Iris pigment epithelial cell (primary cell): ENCODE measurements at places on chromosomes 3 and 15.

DNA sequence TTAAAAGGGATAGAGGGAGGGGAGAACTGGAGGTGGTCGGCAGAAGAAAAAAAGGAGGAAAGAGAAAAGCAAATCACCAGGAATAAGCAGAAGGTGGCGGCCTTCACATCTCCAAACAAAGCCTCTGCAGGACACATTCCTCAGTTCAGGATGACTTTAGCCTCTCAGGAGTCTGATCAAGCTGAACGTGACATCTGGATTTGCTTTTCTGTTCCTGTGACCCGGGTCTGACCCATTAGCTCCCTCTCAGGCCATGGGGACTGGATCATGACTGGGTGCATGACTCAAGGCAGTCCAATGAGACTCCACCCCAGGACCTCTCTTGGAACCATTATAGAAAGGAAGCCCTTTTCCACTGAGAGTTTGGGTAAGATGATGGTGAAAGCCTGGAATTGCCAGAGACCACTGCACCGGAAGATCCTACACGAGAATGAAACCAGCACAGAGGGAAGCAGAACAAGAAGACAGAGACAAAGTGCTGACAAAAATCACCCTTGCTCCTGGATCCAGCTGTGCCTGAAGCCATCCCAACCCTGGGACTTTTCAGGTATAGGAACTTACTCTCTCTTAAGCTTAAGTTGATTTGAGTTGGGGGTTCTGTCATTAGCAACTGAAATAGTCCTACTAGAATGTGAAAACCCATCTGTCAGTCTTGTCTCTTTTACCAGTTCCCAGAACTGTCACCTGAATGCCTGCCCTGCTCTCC, 45.4 kb upstream of the RAD18 start:
- DNase-seq: no peak

- DNase-seq: peak; percentile 70
Observed at GRCh38 chr3:177680472-177680821, 483.2 kb upstream of the TBL1XR1 start.

- DNase-seq: peak; percentile 91
Observed at GRCh38 chr3:155069729-155070128, 10.4 kb upstream of the MME start.

DNA sequence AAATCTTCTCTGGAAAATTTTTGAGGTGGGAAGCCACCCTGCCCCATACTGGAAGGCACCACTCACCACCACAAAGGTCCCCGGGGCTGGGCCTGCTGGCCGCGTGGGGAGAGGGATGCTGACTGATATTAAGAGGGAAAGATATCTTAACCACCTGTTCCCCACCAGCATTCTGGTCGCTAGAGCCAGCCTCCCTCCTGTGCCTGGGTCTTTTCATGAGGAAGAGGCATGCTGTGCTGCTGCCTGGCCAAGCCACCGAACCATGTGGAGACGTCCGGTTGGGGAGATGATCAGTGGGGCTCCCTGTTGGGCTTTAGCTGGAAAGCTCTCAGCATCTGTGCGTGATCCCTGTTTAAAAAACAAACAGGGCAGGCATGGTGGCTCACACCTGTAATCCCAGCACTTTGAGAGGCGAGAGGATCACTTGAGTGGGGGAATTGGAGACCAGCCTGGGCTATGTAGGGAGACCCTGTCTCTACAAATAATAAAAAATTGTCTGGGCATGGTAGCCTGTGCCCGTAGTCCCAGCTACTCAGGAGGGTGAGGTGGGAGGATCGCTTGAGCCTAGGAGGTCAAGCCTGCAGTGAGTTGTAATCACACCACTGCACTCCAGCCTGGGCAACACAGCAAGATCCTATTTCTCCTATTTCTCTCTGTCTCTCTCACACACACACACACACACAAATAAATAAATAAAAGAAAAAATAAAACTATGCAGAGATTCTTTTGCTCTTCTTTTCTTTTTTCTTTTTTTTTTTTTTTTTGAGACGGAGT, 1.0 kb downstream of the KLHL18 start:
- DNase-seq: peak; percentile 28

- no peak for DNase-seq
Observed at GRCh38 chr15:90901175-90902039, 1.7 kb upstream of the MAN2A2 start.

GRCh38 chr3:78708565-78709073, 1059.2 kb downstream of the ROBO1 start:
- no peak for DNase-seq

DNA sequence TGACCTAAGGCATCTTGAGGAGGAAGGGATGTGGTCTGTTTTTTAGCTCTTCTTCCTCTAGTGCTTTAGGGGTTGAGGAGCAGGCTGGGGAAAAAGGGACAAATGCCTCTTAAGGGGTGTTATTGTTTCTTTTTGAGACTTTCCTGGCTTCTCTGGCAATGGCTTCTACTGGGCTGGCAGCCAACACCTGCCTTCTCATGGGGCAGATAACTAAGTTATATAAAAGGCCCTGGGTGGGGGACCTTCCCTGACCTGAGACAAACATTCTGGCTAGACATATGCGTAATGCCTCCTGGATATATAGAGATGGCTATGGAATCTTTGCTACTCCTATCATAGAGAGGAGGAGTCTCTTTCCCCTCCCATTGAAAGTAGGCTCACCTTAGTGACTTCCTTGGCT, 179.2 kb upstream of the PROK2 start:
- no peak for DNase-seq

DNA sequence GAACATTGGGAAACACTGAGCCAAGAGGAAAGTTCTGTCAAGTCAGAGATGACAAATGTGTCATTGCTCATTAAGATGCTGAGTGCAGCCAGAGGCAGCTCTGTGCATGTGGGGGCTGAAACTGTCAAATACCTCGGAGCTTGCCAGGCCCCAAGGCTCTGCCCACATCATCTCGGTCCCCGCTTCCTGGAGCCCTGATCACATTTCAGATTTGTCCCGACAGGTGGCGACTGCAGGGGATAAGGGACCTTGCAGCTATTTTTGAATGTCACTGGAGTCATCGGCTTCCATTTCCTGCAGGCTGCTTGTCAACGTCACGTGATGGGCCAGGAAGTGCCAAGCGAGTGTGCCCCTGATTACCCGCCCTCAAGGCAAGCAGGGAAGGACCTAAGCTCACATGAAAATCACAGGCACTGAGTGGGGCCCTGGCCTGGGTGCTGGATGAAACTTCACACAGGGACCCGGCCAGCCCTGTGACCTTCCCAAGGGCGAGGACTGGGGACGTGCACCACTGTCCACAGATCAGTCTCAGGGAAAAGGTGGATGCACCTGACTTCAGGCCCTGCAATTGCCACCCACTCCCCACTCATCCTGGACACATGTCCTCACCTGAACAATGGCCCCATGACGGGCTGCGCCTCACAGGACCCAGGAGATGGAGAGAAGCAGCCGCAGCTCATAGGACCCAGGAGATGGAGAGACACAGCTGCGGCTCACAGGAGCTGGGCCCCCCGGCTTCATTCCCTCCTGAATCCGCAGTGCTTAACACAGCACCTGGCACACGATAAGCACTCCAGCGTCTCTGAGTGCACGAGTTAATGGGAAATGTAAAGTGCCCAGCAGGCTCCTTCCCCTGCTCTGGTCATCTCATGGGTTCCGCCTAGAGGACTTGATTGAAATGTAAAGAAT, 73.4 kb downstream of the NUP210 start:
- no peak for DNase-seq

GRCh38 chr15:72368899-72369298, 6.9 kb downstream of the HEXA start:
- no peak for DNase-seq

DNA sequence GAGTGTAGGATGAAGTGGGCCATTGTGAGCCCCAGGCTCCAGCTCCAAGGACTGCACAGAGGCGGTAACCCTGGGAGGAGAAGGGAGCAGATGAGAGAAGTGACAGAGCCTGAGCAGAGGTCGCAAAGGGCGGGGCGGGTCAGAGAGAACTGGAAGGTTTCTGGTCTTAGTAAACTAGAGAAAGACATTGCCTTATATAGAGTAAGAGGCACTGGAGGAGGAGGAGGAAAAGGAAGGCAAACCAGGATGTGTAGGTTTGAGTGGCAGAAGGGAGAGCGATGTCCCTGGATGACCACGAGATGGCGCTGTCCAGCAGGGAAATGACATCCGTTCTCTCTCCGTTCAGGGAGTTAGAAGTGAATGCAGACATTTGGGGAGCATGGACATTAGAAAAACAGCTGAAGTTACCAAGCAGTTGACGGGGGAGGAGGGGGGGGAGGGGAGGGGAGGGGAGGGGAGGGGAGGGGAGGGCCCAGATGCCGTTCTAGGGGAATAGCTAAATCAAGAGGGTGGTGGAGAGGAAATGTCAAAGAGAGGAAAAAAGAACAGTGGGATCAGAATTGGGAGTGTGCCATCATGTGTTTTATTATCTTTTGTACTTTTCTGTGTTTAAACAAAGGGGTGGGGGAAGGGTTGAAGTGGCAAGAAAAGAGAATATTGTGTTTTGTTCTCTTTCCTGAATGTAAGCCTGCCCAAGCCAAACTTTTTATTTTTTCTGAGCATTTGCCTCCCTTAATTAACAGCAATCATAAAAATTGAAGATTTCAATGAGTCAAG, 48.8 kb downstream of the STARD5 start:
- DNase-seq: peak; percentile 77

GRCh38 chr3:56998076-56998529, 62.4 kb upstream of the SPATA12 start:
- DNase-seq: no peak

- DNase-seq: peak; percentile 36
Observed at GRCh38 chr3:12796171-12797123, at the start of gene CAND2. Gene CAND2, plus strand, starts transcription at chr3:12796680. Its CDS starts 41 bp downstream, at chr3:12796721.

DNA sequence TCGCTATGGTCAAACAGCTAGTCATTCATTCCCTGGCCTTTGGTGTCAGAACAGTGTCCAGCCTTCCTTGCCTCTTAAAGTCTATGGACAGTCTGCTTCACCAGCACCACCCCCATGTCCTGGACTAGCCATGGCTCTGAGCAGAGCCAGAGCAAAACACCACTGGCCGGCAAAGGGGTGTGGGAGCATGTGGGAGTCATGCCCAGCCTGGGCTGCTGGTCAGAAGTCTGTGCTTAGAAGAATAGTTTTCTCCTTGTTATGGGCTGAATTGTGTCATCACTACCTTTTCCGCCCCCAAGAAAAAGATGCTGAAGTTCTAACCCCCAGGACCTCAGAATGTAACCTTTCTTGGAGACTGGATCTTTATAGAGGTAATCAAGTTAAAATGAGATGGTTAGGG, 132.9 kb upstream of the LPP start:
- DNase-seq: peak; percentile 70

DNA sequence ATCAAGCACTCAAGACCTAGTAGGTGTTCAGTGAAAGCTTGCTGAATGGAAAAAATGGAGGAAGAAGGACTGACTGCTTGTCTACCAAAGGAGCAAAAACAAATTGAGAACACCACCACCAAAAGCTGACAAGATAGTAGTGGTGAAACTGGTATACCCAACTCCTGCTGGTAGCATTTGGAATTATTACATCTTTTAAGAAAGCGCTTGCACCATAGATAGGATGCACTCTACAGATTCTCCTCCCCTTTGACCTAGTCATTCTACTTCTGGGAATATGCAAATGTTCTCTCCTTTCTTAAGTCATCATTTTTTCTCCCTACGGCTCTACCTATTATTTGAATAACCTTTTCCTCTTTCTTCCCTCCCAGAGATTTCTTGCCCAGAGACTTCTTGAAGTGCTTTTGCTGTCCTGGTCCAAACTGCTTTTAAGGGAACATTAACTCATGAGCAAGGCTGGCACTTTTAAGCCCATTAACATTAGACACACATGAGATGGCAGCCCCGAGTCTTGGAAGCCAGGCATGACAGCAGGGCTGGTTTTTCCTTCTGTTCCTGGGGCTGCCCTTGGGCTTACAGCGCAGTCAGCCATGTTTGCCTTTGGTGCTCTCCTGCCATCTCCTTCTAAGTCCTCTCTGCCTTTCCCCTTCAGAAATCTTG, 75.0 kb upstream of the TLE3 start:
- no peak for DNase-seq
